ENCODE measurements at places on chromosomes 3 and 15. TPM values are rescaled to one million over a fixed set of nuclear protein-coding genes. Genes with fewer than 3 reads are reported as not detected.

Gene TGM5
- not detected for total RNA-seq

- H3K27me3 ChIP-seq: no peaks in the 10 kb centered on the region
- DNase-seq: peak; percentile 73
- no peaks in the 10 kb centered on the region for H3K4me1 ChIP-seq
- H3K36me3 ChIP-seq: no peaks in the 10 kb centered on the region
- peak overlapping the region; percentile 1 for H3K4me3 ChIP-seq
Measured at GRCh38 chr15:52651868-52652267, 27.3 kb downstream of the ATOSA start.

Gene SLC15A2
- total RNA-seq: 1.3 TPM

Gene ADAMTS9
- total RNA-seq: 2.2 TPM

DNA sequence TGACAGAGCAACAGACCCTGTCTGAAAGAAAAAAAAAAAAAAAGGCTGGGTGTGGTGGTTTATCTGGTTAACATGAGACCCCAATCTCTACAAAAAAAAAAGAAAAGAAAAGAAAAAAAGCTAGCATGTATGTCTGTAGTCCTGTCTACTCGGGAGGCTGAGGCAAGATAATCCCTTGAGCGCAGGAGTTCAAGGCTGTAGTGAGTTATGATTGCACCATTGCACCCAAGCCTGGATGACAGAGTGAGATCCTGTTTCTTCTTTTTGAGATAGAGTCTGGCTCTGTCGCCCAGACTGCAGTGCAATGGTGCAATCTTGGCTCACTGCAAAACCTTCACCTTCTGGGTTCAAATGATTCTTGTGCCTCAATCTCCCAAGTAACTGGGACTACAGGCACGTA, 8.4 kb upstream of the DHX30 start:
- no peaks in the 10 kb centered on the region for H3K27me3 ChIP-seq
- H3K4me3 ChIP-seq: no peak overlapping the region
- H3K36me3 ChIP-seq: no peaks in the 10 kb centered on the region
- no peaks in the 10 kb centered on the region for H3K4me1 ChIP-seq
- no peak overlapping the region for H3K27ac ChIP-seq

DNA sequence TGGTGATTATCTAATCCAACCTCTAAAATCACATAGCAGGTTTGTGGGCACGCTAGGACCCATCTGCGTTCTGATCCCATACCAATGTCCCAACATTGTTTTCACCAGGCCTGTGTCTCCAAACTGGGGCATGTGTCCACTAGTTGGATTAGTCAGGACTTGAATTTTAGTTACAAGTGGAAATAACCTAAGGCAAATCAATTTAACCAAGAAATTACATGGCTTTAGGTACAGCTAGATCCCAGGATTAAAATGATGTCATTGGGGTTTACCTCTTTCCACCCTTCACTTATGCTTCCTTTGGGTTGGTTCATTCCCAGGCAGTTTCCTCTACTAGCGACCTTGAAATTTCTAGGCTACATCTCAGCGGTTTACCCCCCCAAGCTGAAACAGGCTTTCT, 47.2 kb upstream of the PXYLP1 start:
- no peak overlapping the region for H3K27ac ChIP-seq
- H3K27me3 ChIP-seq: no peaks in the 10 kb centered on the region
- no peaks in the 10 kb centered on the region for H3K4me1 ChIP-seq
- no peak overlapping the region for H3K4me3 ChIP-seq
- no peaks in the 10 kb centered on the region for H3K36me3 ChIP-seq

Gene EIF3J
- total RNA-seq: 49.8 TPM

DNA sequence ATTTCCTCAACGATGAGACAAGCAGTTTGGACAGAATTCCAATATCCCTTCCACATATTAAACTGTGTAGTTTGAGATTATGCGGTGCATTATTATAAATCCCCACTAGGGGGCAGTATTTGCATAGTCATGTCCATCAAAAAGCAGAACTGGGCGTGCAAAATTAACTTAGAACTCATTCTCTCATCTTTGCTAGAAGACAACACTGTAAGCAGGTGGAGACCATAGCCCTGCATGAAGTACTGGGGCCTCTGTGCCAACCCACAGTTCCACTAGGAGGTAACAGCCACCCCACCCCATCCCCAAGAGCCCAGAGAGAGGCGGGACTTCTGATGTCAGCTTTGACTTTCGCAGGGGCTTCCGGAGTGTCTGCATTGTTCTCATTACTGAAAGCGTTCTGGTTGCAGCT, 106.6 kb upstream of the TMC3 start:
- no peaks in the 10 kb centered on the region for H3K4me1 ChIP-seq
- no peaks in the 10 kb centered on the region for H3K27me3 ChIP-seq
- no peak overlapping the region for H3K27ac ChIP-seq
- no peaks in the 10 kb centered on the region for H3K36me3 ChIP-seq

DNA sequence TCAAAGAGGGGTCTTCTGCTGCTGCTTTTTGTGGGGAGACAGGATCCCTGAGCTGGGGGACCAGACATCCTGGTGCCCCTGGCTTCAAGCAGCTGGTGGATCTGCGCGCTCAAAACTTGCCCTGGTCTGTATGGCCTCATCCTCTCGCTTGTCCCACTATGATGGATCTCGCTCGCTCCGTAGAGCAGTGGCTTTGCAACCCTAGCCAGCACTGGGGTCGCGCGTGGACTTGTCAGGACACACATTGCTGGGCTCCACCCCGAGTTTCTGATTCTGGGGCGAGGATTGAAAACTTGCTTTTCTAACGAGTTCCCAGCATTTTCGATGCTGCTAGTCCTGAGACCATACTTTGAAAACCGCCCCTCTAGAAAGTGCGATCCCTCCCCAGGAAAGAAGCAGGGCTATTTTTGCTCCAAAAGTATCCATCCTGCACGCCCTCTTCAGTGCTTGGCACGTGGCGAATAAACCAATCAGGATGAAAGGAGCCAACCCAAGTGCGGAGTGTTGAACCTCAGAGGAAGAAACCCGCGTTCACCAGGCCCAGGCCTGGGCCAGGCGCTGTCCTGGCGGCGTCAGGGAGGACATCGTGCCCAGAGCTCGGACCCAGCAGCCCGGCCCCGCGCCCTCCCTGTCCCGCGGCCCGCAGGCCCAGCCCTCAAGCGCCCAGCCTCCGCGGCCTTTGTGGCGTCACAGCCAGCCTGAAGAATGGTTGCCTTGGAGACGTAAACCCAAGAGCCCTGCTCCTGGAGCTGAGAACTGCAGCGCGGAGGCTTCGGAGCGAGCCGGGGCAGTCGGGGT, at the start of gene CFAP100:
Gene CFAP100 (plus strand): TSS at position 731 of the 798 bp plus-strand sequence. CDS start 1,092 bp downstream, outside the sequence.
- H3K4me3 ChIP-seq: no peak within 1 kb of the TSS
- no peak within 1 kb of the TSS for H3K27ac ChIP-seq
- no peak for DNase-seq
- no peaks in the 10 kb centered on the region for H3K36me3 ChIP-seq

DNA sequence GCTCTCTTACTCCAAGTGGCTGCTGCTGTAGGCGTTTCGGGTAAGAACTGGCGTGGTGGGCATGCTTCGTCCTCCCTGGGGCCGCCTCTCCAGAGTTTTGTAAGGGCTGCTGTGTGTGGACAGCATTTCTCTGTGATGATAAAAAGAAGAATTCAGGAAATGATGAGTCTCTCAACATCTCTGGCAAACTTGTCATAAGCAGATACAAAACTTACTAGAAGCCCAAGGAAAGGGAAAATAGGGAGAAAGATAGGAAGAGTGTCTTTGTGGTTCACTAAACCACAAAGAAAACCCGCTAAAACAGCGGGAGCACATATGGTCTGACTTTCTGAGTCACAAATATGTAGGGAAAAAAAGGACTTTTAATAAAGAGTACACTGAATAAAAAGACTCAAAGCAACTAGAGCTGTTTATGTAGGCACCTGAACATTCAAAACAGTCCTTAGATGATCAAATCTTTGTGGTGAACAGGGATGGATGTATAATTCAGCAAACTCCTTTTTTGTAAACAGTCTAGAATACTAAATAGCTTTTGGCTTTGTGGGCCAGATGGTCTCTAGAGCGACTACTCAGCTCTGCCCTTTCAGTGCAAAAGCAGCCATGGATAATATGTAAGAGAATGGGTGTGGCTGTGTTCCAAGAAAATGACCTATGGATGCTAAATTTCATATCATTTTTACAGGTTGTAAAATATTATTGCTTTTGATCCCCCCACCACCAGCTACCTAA, 60.4 kb upstream of the LMOD3 start:
- DNase-seq: no peak
- no peaks in the 10 kb centered on the region for H3K27me3 ChIP-seq
- no peak overlapping the region for H3K27ac ChIP-seq
- H3K4me1 ChIP-seq: peaks cover 36% of the 10 kb centered on the region

DNA sequence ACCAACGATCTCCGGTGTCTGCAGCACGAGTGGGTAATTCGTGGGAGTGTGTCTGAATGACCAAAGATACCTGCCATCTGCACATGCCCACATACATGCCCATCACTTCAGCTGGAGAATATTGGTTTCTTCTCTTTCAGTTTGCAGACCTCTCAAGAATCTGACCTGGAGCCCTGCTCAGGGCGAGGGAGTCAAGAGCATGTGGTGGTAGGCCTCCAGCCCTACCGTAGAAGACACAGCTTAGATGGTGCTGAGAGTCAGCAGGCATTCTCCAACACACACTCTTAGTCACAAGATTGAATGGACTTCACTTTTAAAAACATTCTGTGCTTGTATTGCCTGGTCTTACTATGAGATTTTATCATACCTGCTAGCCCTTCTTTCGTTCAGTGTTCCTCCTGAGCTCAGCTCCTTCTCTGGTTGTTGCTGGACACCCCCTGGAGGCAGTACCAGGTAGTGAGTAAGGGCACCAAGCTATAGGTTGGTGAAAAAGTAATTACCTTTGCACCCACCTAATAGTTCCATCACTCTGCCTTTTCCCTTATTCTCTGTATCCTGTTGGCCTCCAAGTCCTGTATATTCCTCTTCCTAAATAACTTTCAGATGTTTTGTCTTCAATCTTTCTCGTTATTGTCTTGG, 252.0 kb downstream of the CACNA2D3 start:
- H3K27me3 ChIP-seq: no peaks in the 10 kb centered on the region
- no peak overlapping the region for H3K27ac ChIP-seq
- peak; percentile 30 for DNase-seq
- H3K36me3 ChIP-seq: no peaks in the 10 kb centered on the region

GRCh38 chr15:90489514-90489913, 40.2 kb upstream of the CRTC3 start:
- H3K4me3 ChIP-seq: no peak overlapping the region
- H3K4me1 ChIP-seq: no peaks in the 10 kb centered on the region

DNA sequence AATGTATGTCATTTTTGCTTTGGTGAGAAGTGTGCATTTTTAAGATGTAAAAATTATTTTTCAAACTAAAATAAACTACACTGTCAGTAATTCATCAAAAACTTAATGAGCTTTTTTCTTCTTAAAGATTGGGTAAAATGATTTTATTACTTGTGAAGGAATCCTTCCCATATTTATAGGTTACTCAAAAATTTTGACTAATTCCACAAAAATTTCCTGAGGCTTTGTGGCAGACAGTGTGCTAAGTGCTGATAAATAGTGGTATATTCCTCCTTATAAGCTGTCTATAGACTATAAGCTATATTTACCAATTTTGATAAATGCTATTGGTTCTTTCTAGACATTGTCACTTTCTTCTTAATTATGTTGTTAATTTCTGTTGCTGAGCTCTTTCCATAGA, 284.5 kb upstream of the SEMA6D start:
- no peaks in the 10 kb centered on the region for H3K27me3 ChIP-seq
- H3K4me3 ChIP-seq: no peak overlapping the region
- no peak for DNase-seq
- H3K36me3 ChIP-seq: no peaks in the 10 kb centered on the region
- H3K27ac ChIP-seq: no peak overlapping the region

- H3K4me1 ChIP-seq: no peaks in the 10 kb centered on the region
- H3K4me3 ChIP-seq: no peak overlapping the region
- H3K27me3 ChIP-seq: no peaks in the 10 kb centered on the region
- no peaks in the 10 kb centered on the region for H3K36me3 ChIP-seq
Measured at GRCh38 chr3:109241459-109242186, 74.7 kb downstream of the DPPA2 start.

Gene ITPR1
- 10.6 TPM for total RNA-seq

Gene OIP5
- 1.1 TPM for total RNA-seq

Gene CILP
- 0.81 TPM for total RNA-seq

DNA sequence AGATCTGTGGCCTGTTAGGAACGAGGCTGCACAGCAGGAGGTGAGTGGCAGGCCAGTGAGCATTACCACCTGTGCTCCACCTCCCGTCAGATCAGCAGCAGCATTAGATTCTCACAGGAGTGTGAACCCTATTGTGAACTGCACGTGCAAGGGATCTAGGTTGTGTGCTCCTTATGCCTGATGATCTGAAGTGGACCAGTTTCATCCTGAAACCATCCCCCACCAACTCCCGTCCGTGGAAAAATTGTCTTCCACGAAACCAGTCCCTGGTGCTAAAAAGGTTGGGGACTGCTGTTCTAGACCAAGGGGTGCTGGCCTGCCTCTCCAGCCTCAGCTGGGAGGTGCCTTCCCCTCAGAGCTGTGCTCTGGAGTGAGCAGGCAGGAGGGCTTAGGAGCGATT, 61.4 kb downstream of the RPLP1 start:
- H3K27me3 ChIP-seq: no peaks in the 10 kb centered on the region
- no peak for DNase-seq
- H3K27ac ChIP-seq: no peak overlapping the region
- H3K4me1 ChIP-seq: no peaks in the 10 kb centered on the region
- H3K36me3 ChIP-seq: no peaks in the 10 kb centered on the region

Gene TMEM89
- not detected for total RNA-seq

Gene SAXO2
- 0.71 TPM for total RNA-seq

- H3K36me3 ChIP-seq: no peaks in the 10 kb centered on the region
- H3K4me1 ChIP-seq: no peaks in the 10 kb centered on the region
- no peak overlapping the region for H3K4me3 ChIP-seq
- no peak for DNase-seq
Measured at GRCh38 chr3:46878781-46879436, 1.4 kb downstream of the PTH1R start.

- H3K4me3 ChIP-seq: no peak overlapping the region
- H3K36me3 ChIP-seq: no peaks in the 10 kb centered on the region
- no peak overlapping the region for H3K27ac ChIP-seq
Measured at GRCh38 chr15:81375461-81375860, 1.4 kb upstream of the TMC3 start.

DNA sequence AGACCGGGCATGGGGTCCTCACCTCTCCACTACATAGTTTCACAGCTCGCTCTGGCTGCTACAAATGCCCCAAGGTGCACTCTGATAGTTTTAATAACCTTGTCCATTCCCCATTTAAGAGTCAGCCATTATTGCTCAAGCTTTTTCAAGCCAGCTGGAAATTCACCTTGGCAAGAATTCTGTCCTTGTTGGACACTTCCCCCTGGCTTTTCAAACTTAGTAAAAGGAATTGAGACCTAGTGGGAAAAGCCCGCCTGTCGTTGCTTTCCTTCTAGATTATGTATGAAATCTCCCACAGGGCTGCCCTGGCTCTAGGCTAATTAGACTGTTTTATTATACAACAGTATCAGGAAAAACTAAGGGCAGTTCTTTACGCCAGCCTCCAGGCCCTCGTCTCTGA, 293.7 kb upstream of the GADL1 start:
- H3K4me3 ChIP-seq: no peak overlapping the region
- DNase-seq: no peak
- H3K36me3 ChIP-seq: no peaks in the 10 kb centered on the region
- no peaks in the 10 kb centered on the region for H3K4me1 ChIP-seq

Data from right lobe of liver (tissue), 6 donors.